ENCODE measurements at places on chromosomes 12 and 14.

DNA sequence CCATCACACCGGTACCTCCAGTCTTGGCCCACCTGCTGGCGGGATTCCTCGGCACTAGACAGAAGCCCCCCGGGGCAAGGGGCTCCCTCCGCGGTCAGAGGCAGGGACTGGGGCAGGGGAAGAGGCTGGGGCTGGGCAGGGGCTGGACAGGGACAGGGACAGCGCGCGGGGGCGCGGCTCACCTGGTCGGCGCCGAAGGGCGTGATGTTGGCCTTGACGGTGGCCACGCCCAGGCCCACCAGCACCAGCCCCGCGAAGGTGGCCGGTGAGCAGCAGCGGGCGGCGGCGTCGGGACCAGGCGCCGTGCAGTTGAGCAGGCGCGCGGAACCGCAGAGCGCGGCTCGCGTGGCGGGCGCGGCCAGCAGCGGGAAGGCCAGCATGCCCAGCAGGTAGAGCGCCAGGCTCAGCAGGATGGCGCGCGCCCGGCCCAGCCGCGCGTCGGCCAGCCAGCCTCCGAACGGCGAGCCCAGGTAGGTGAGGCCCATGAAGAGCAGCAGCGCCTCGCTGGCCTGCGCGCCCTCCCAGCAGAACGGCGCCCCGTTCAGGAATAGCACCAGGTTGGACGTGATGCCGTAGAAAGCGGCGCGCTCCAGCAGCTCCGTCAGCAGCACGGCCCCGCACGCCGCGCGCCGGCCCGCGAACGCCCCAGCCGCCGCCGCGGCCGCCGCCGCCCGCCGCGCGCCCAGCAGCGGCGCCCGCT, 392 bp downstream of the SLC15A4 start:
- DNase-seq: no peak

DNA sequence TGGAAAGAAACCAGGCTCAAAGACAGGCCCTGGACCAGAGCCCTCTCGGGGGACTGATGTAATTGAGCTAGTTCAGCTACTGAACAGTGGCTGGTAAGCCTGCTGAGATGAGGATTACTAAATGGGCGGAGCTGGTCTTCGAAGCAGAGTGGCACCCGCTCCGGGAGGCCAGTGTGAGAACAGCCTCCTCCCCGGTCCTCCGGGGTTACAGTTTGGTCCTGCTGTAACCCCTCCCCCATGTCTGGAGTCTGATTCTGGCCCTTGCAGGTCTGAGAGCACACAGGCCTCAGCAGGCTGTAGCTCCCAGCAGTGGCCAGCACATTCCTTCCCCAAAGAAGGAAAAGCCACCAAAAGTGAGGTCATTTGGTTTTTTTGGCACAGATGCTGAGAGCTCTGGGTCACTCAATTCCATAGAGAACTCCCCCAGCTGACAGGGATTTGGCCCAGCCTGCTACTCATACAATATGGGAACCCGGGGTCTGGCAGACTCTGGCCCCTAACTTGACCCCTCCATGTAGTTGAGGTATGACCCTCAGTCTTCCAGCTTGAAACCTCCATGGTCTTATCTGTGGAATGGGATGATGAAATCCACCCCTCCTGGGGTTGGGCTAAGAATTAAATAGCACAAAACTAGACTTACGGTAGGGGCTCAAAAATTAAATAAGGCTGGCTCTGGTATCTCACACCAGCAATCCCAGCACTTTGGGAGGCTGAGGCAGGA, 39.0 kb downstream of the ACTN1 start:
- DNase-seq: peak; percentile 94

DNA sequence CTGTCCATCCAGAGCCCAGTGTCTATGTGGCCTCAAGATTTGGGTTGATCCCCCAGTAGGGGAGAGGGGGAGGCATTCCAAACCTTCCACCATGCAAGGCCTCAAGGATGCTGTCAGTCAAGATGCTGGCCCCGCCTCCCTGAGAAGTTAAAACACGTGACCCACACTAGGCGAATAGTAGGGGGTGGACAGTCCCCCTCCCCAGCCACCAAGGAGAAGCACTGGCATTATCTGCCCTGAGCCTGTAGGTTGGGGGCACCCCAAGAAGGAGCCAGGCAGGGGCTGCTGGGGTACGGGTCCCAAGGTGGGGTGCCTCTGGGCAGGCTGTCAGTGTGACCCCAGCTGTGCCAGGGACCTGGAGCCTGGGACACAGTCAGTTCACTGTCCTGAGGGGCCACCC, 2.3 kb downstream of the SLC25A29 start:
- no peak for DNase-seq

DNA sequence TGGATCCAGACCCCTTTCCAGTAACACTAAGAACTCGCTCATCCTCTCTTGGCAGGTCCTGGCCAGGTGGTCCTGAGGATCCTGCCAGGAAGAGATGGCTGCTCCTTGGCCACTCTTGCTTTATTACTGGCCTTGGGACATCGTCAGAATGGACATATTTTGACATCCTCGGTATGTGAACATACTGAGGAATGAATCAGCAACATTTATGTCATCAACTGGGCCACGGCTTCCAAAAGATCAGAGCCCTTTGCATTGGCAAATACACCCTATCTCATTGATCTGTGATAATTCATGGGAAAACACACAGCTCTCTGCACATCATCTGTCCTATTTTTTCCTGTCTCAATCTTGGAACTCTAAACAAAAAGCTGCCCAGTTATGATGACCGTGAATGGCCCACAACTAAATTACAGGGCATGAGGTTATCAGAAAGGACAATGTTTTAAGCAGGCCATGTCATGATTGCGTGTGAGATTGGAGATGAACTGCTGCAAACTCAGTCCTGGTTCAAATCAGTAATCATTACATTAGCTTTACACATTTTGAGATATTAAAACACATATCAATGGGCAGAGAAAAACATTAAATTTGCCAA, 1325.8 kb downstream of the AACS start:
- no peak for DNase-seq

- DNase-seq: no peak
Measured at GRCh38 chr14:74965486-74966153, 10.2 kb upstream of the PGF start.

Measured in GM04504 (cell line).